ENCODE measurements at places on chromosomes 1 and 21.

DNA sequence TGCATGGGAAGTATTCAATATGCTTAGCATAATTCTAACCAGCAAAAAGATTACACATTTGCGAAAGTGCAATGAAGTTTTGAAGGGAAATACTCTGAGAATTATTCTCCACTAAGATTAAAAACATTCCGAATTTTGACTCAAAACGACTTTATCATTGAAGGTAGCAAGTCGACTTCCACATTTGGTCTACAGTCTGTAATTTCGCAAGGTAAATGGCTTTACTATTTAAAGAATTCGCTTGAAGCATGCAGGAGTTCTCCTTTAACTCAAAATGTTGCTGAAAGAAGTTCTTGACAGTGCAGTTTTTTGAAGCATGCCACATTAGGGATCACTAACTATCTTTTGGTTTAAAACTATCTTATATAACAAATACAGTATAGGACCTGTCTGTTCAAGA is 161.0 kb upstream of the HP1BP3 start:
- no peak for DNase-seq

DNA sequence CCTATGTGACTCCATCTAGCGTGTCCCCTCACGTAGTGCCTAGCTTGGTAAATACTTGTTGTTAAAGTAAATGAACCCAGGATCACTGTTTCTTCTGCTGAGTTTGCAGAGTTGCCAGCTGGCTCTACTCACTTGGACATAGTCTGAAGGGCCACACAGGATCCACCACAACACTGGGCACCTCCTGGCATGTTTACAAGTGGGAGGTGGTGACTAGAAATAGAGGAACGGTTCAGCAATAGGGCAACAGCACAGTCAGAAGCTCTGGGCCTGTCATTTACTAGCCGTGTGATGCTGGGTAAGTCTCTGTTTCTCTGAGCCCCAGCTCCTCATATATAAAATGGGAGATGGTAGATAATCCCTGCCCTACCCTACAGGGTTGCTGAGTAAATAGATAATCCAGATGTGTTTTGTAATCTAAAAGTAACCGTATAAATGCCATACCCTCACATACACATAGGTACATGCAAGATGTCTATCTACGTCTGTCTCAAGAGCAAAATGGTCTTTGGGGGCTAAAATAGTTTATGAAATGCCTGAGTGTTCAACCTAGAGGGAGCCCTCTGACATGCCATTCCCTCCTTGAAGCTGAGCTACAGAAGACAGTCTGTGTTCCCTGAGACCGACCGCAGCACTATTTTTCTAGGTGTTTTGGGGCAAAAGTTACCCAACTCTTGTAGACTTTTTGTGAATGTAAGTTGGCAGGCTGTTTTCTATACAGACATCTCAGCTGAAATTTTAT is 20.5 kb downstream of the RNF220 start:
- no peak for DNase-seq

GRCh38 chr21:24224422-24224821 is 1382.9 kb downstream of the MRPL39 start:
- DNase-seq = no peak

- DNase-seq = no peak
Measured at GRCh38 chr1:151982300-151983005, 11.2 kb downstream of the S100A10 start.

DNA sequence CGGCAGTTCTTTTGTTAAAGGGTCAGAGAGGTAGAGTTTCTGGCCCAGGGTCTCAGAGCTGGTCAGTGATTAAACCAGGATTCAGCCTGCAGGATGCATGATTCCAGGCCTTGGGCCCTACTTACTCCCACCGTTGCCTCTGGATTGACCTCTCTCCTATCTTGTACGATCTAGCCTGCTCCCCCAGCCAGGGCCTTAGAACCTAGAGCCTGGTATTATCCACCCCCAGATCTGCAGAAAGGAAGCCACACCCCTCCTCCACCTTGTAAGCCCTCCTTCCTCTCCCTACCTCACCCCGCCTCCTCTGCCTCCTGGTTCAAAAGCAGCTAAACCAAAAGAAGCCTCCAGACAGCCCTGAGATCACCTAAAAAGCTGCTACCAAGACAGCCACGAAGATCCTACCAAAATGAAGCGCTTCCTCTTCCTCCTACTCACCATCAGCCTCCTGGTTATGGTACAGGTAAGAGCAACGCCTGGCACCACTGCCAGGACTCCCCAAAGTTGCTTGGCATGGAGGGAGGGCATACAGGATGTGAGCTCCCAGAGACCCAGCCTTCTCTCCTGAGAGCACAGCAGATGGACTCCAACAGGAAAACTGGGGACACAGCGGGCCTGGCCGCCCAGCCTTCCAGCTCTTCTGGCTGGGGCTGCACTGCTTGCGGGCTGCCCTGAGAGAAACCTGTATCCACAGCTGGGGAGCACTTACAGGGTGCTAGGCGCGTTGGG is at the start of gene CD52:
CD52 (plus strand) TSS at position 347 of the 726 bp plus-strand sequence; CDS start at position 407, 60 bp downstream.
- DNase-seq = no peak

All from mesenteric fat pad (tissue), 1 donor.